ENCODE measurements at places on chromosomes 16 and 17. TPM values are rescaled to one million over a fixed set of nuclear protein-coding genes. Genes with fewer than 3 reads are reported as not detected.

The DHX58 gene
- total RNA-seq, result 0.12 TPM

DNA sequence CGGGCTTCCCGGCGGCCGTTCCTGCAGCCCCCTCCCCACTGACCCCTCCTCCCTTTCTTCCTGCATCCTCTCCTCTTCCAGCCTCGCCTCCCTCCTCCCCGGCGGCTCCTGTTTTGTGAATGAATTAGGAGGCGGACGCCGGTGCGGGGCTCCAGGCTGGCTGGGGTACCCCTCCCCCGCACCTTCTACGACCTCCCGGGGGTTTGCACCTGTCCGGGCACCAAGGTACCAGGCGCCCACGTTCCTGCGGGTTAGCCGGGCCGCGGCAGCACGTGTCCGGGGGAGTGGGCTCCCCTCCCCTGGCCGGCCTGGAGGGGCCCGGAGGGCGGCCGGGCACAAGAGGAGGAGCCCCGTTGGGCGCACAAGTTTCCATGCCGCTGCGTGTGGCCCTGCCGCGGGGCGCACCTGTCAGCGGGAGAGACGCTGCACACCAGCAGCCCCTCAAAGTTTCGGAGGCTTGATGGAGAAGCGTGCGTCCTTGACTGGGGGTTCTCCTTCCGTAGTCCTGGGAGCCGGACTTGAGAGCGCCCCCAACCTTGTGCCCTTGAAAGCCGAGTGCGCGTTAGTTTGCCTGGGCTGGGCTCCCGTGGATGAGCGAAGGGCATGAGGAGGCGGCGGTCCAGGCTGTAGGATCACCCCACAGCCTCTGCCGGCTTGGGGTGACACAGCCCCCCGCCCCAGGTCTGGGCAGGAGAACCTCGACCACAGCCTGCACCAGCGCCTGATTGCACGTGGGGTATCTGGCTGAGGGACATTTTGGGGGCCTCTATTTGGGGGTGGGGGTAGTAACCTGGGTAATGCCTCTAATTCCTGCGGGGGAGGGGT, 1.2 kb downstream of the HAS3 start:
- peaks cover 28% of the 10 kb centered on the region for H3K4me1 ChIP-seq
- H3K36me3 ChIP-seq, result no peaks in the 10 kb centered on the region
- H3K27ac ChIP-seq, result no peak overlapping the region
- peak overlapping the region; percentile 90 for H3K4me3 ChIP-seq

The ENPP7 gene
- not detected for total RNA-seq

GRCh38 chr17:80652756-80653330, 108.2 kb downstream of the RPTOR start:
- H3K4me3 ChIP-seq, result no peak overlapping the region
- no peaks in the 10 kb centered on the region for H3K36me3 ChIP-seq
- DNase-seq, result no peak
- H3K27ac ChIP-seq, result no peak overlapping the region
- no peaks in the 10 kb centered on the region for H3K27me3 ChIP-seq

The ZNF469 gene
- 0.03 TPM for total RNA-seq

The DPEP3 gene
- total RNA-seq, result 0.19 TPM

- no peak overlapping the region for H3K27ac ChIP-seq
- peaks cover 6% of the 10 kb centered on the region for H3K27me3 ChIP-seq
- no peaks in the 10 kb centered on the region for H3K36me3 ChIP-seq
- DNase-seq, result no peak
- H3K4me3 ChIP-seq, result no peak overlapping the region
Measured at GRCh38 chr17:17793378-17794214, 43.2 kb downstream of the SREBF1 start.

- no peaks in the 10 kb centered on the region for H3K36me3 ChIP-seq
- peak; percentile 61 for DNase-seq
- no peak overlapping the region for H3K4me3 ChIP-seq
- no peaks in the 10 kb centered on the region for H3K27me3 ChIP-seq
Measured at GRCh38 chr16:88924834-88925539, 52.0 kb downstream of the CBFA2T3 start.

DNA sequence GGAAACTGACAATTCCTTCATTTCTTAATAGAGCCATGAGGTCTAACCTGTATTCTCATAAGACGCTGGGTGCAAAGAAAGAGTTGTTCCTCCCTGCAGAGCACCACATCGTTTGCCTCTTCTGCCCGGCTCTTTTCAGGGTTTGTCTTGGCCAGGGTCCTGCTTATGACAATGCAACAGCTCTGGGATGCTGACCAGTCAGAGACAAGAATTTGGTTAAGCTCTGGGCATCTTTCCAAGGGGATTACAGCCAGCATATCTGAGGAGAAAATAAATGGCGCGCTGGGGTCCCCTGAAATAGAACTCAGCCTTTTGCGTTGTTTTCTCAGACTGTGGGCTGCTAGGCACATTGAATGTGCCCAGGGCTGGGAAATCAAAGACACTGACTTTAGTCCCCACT, 128.6 kb downstream of the SHISA6 start:
- H3K4me3 ChIP-seq, result no peak overlapping the region
- no peaks in the 10 kb centered on the region for H3K36me3 ChIP-seq
- H3K27ac ChIP-seq, result no peak overlapping the region
- no peaks in the 10 kb centered on the region for H3K4me1 ChIP-seq
- no peaks in the 10 kb centered on the region for H3K27me3 ChIP-seq
- no peak for DNase-seq

GRCh38 chr17:39729280-39729851, 966 bp downstream of the MIEN1 start:
- H3K27me3 ChIP-seq, result no peaks in the 10 kb centered on the region
- DNase-seq, result no peak
- H3K4me3 ChIP-seq, result peak overlapping the region; percentile 74

The UTS2R gene
- 0.46 TPM for total RNA-seq

DNA sequence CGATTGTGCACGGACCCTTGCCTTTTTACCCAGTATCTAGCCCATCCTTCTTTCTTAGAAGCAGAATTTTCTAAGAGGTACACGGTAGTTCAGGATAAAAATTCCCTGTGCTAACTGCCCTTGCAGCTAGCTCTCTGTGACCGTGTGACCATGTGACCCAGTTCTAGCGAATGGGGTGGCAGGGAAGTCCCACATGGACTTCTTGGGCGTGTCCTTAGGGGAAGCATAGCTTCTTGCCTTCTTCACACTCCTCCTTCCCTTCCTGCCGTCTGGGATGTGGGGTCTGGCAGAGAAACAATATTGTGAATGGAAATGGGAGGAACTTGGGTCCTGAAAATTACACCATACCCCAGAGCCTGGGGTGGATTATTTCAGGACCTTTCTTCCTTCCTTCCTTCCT, 670.7 kb downstream of the MAF start:
- no peak overlapping the region for H3K27ac ChIP-seq
- no peaks in the 10 kb centered on the region for H3K4me1 ChIP-seq
- H3K4me3 ChIP-seq, result no peak overlapping the region
- DNase-seq, result no peak
- no peaks in the 10 kb centered on the region for H3K27me3 ChIP-seq
- H3K36me3 ChIP-seq, result no peaks in the 10 kb centered on the region

The EVPL gene
- not detected for total RNA-seq

GRCh38 chr16:23868136-23868535, 32.4 kb downstream of the PRKCB start:
- no peak for DNase-seq
- H3K4me1 ChIP-seq, result peaks cover 7% of the 10 kb centered on the region
- no peaks in the 10 kb centered on the region for H3K36me3 ChIP-seq
- no peak overlapping the region for H3K4me3 ChIP-seq
- peaks cover 49% of the 10 kb centered on the region for H3K27me3 ChIP-seq

DNA sequence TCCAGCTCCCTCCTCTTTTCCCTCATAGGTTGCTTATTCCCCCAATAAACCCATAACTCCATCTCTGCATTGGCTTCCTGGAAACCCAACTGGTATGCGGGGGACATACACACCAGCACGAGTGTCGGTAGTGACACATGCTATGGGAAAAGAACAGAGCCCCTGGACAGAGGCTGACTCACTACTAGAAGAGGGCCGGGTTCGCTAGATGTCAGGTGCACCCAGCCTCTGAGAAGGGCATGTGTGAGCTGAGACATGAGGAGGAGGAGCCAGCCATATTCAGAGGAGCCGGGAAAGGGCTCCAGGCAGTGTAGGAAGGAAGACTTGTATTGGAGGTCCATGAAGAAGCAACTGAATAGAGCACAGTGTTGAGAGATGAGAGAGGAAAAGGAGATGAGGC, 241.1 kb downstream of the SOX9 start:
- DNase-seq, result no peak
- H3K4me1 ChIP-seq, result no peaks in the 10 kb centered on the region
- no peak overlapping the region for H3K27ac ChIP-seq
- no peaks in the 10 kb centered on the region for H3K27me3 ChIP-seq
- H3K36me3 ChIP-seq, result no peaks in the 10 kb centered on the region

DNA sequence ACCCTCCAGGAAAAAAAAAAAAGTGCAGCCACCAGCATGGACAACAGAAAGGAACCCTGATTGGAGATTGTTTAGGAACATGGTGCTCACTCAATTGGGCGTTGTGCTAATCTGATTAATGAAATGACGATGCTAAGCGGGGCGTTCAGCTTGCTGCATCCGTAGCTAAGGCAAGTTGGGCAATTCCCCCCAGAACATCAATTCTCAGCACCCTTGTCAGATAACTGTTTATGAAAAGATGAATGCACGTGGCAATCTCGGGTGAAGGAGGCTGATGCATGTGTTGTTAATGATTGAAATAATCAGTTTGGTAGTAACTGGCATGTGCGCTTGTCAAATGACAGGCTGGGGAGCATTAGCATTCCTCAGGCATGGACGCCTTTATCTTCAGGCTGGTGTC, 57.0 kb downstream of the HS3ST3A1 start:
- no peaks in the 10 kb centered on the region for H3K36me3 ChIP-seq
- no peaks in the 10 kb centered on the region for H3K27me3 ChIP-seq
- H3K4me1 ChIP-seq, result no peaks in the 10 kb centered on the region
- no peak overlapping the region for H3K27ac ChIP-seq
- no peak overlapping the region for H3K4me3 ChIP-seq

- H3K4me1 ChIP-seq, result no peaks in the 10 kb centered on the region
- no peaks in the 10 kb centered on the region for H3K27me3 ChIP-seq
- DNase-seq, result no peak
- H3K36me3 ChIP-seq, result no peaks in the 10 kb centered on the region
- no peak overlapping the region for H3K4me3 ChIP-seq
Measured at GRCh38 chr17:2503627-2504026, 8.1 kb downstream of the METTL16 start.

DNA sequence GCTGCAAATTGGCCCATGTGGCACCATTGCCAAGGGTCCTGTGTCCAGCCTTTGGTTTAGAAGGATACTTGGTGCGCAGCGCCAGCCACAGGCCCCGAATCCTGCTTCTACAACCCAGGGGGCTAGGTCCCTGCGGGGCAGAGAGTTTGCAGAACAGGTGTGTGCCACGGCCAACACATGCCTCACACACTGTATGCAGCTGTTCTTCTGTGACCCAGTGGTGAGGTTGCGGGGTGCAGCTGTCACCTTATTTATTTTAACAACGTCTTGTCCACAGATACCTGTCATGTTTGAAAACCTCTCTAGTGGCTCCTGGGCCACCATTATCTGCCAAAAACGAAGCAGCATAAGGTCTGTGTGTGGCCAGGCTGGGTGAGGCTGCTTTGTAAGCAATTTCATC, 11.6 kb downstream of the CBFA2T3 start:
- H3K27ac ChIP-seq, result no peak overlapping the region
- H3K4me1 ChIP-seq, result no peaks in the 10 kb centered on the region
- H3K27me3 ChIP-seq, result no peaks in the 10 kb centered on the region
- H3K36me3 ChIP-seq, result no peaks in the 10 kb centered on the region

DNA sequence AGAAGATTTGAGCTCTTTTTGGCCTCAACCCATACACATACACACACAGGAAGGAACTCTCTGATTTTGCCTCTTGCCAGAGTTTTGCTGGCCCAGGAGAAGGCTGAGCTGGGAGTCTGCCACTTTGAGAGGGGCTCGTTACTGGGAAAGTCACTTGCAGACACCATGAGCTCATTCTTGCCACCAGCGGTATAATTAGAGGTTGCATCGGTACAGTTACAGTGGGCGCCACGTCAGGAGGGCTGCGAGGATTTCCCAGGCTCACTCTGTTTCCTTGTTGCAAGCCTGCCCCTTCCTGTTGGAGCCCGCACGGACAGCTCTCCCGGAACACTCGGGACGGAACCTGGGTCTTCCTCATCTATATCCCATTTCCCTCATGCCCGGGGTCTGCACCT, 3.1 kb upstream of the SDK2 start:
- peaks cover 25% of the 10 kb centered on the region for H3K27me3 ChIP-seq
- H3K4me1 ChIP-seq, result peaks cover 20% of the 10 kb centered on the region
- H3K4me3 ChIP-seq, result no peak overlapping the region
- DNase-seq, result no peak
- H3K27ac ChIP-seq, result no peak overlapping the region

GRCh38 chr16:11098601-11099390, 154.4 kb downstream of the CLEC16A start:
- no peak overlapping the region for H3K4me3 ChIP-seq
- no peaks in the 10 kb centered on the region for H3K27me3 ChIP-seq
- no peak overlapping the region for H3K27ac ChIP-seq
- H3K4me1 ChIP-seq, result peaks cover 13% of the 10 kb centered on the region
- no peak for DNase-seq
- H3K36me3 ChIP-seq, result no peaks in the 10 kb centered on the region

- H3K27me3 ChIP-seq, result no peaks in the 10 kb centered on the region
- DNase-seq, result no peak
- no peak overlapping the region for H3K27ac ChIP-seq
Measured at GRCh38 chr17:16922386-16923096, 49.4 kb downstream of the TNFRSF13B start.

The PRPSAP2 gene
- 100 TPM for total RNA-seq

DNA sequence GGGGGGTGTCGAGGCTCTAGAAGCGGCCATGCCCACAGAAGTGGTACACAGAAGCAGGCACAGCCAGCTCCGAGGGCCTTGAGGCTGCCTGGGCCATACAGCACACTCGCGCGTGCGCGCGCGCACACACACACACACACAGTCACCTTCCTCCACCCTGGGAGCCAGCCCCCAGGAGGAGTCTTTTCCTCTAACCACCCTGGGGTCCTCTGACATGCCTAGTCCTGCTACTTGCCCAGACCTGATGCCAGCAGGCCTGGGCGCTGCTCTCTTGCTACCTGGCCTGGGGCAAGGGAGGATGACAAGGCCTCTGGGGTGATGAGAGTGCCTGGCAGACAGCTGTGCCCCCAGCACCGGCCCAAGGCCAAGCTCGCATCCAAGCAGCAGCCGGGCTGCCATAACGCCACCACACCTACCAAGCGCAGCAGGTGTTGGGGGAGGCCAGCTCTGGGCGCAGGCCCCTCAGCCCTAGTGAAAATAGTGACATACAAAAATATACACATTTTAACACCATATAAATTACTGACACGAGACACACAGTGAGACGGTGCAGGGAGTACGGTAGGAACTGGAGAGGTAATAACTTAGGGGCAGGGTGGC, 41.1 kb downstream of the TSC2 start:
- no peaks in the 10 kb centered on the region for H3K27me3 ChIP-seq
- H3K4me1 ChIP-seq, result peaks cover 11% of the 10 kb centered on the region
- H3K27ac ChIP-seq, result no peak overlapping the region
- H3K36me3 ChIP-seq, result no peaks in the 10 kb centered on the region
- H3K4me3 ChIP-seq, result no peak overlapping the region
- DNase-seq, result no peak

DNA sequence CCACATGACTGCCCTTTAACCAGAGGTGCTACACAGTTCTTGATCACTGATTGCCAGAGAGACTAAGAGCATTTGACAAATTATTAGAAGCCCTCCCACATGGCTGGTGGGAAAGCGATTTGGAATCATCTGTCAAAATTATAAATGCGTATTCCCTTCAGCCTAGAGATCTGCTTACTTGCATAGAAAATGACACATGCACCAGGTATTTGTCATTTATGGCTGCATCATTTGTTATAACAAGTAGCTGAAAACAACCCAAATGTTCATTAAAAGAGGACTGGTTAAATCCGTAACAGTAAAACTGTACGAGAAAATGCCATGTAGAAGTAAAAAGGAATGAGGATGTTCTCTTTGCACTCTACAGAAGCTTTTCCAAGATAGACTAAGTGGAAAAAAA, 21.4 kb downstream of the BCO1 start:
- no peaks in the 10 kb centered on the region for H3K36me3 ChIP-seq
- no peak for DNase-seq
- no peaks in the 10 kb centered on the region for H3K27me3 ChIP-seq
- H3K4me1 ChIP-seq, result no peaks in the 10 kb centered on the region
- H3K27ac ChIP-seq, result no peak overlapping the region

The PRSS33 gene
- 0.73 TPM for total RNA-seq

The ANKS4B gene
- 0.22 TPM for total RNA-seq
